GM04504 (cell line): ENCODE measurements at places on chromosomes 3 and 15.
A peak's percentile ranks its signal among the peaks of the same experiment; 100 is the strongest.

DNA sequence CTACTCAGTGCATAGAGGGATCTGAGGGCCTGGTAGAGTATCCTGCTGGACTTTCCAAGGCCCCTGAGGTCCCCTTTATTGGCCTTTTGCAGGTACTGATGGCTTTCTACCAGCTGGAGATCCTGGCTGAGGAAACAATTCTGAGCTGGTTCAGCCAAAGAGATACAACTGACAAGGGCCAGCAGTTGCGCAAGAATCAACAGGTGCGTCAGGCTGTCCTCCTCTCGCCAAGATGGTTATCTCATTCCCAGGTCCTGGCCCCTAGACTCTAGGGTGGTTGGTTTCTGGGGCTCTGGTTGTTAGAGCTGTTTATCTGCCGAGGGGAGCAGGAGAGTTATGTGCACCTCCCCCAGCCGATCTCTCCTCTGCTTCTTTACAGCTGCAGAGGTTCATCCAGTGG is 9.3 kb downstream of the EIF2B5 start:
- DNase-seq, result no peak

GRCh38 chr3:158166223-158166622 is 56.3 kb downstream of the RSRC1 start:
- no peak for DNase-seq

GRCh38 chr3:8996681-8997121 is 33.4 kb upstream of the RAD18 start:
- peak; percentile 32 for DNase-seq

DNA sequence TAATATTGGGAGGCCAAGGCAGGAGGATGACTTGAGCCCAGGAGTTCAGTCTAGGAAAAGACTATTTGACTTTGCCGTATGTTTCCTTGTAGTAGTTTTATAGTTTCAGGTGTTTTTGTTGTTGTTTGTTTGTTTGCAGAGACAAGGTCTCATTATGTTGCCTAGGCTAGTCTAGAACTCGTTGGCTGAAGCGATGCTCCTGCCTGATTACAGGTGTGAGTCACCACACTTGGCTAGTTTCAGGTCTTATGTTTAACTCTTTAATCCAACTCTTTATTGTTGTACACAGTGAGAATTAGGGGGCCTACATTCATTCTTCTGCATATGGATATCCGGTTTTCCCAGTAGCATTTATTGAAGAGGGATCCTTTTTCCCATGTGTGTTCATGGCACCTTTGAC is 32.0 kb downstream of the FAIM start:
- DNase-seq, result no peak

DNA sequence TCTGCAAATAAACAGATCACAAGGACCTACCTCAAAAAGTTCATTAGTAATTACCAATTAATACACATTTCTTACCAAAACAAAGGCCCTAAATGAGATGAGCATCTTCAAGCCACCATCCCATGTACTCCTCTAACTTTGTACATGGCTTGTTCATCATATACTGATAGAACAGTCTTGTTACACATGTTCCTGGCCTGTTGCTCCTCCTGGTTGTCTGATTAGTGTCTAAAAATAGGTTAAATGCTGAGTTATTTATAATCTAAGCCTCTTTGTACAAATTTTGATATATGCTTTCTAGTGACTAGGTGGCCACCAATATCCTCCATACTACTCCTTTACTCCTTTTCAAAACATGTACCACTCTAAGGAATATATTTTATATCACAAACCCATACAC is 25.0 kb downstream of the TBC1D5 start:
- no peak for DNase-seq

GRCh38 chr3:42486814-42487565 is 15.5 kb upstream of the VIPR1 start:
- no peak for DNase-seq

DNA sequence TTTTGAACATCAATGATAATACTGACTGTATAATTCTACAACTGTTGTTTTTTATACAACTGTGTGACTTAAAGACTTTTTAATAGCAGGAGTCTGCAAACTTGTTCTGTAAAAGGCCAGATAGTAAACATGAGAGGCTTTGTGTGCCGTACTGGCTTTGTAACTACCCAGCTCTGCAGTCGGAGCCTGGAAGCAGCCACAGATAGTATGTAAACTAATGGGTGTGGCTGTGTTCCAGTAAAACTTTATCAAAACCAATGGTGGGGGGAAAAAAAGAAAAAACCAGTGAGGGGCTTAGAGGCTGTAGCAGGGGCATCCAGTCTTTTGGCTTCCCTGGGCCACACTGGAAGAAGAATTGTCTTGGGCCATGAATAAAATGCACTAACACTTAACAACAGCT is 11.9 kb downstream of the ASB7 start:
- DNase-seq, result no peak

GRCh38 chr3:12229896-12230295 is 59.0 kb upstream of the PPARG start:
- no peak for DNase-seq

GRCh38 chr3:60660026-60660425 is 591.2 kb downstream of the FHIT start:
- DNase-seq, result no peak

- DNase-seq, result no peak
Observed at GRCh38 chr3:181896605-181897004, 184.9 kb downstream of the SOX2 start.

DNA sequence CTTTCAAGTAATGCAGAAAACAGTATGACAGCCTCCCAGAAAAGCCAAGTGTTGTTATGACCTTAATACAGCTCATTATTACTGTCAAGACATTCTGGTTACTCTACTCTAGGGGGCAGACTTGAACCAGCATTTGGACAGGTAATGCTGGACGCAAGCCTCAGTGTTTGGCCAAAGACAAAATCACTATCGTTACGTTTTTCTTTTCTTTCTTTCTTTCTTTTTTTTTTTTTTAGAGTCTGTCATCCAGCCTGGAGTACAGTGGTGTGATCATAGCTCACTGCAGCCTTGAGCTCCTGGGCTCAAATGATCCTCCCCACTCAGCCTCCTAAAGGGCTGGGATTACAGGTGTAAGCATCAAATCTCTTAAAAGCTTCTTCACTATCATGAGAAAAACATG is 29.4 kb upstream of the TMEM45A start:
- peak; percentile 45 for DNase-seq

DNA sequence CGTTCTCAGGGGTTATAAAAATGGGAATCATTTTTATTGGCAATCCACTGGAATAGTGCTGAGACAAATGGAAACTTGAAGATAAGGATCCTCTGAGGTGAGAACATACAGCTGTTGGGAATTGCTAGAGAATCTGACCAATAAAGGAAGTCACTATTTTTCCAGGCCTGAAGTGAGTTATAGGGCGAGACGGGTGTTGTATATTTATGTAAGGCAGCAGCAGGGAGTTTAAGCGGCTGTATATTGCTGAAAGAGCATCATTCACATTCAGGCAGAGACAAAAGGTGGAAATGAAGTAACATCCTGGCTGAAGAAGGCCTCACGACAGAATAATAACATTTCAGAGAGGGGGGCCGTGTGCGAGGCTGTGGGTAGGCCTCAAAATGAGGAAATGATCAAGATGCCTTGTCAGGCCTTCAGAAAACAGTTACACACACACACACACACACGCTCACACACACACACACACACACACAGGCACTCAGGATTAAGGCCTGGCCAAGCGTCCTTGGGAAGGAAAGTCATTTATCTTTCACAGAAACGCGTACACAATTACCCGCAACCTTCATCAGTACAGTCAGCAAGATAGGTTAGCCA is 964.9 kb upstream of the NR2F2 start:
- DNase-seq, result no peak

DNA sequence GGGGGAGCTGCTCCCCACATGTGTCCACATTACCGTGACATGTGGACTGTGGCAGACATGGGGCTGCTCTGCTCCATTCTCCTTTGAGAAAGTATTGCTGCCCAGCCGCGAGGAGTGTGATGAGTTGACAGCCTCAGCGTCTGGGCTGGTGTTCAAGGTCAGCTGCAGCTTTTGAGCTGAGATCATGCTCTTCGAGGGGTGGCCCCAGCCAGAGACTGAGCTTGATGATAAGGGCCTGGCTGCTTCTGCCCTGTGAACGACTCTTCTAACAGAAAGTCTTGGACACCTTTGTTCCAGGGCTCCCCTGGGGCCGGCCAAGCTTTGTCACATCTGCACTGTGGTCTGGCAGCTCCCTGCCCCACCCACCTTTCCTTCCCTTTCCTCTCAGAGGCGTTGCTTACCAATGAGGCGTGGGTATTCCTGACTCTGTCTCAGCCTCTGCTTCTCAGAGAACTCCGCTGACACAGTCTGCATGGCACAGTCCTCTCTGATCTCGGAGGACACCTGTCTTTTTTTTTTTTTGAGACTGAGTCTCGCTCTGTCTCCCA is 86.6 kb downstream of the CHRD start:
- no peak for DNase-seq

DNA sequence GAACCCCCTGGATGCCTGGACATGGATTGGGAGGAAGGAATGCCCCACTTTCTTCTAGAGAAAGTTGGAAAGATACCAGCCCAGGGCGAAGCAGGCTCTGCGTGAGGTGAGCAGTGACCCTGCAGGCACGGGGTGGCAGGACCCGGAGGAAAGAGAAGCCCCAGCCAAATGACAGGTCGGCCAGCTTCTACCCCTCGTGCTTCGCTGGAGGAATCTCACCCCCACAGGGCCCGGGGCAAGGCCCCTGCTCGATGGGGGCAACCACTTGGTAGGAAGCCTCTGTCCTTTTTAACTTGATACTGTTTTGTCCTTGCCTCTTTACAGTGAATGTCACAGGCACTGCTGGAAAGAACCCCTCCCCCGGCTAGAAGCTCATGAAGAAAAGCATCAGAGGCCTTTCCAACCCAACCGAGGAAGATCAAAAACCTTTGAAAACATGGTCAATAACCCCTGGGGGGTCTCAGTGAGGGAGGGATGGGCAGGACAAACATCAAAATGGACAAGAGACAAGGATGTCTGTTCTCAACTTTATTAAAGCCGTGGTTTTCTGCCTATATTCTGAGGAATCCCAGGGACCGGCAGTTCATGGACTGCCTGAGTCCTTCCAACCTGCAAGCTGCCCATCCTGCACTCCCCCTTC is 54.4 kb downstream of the SH3BP5 start:
- DNase-seq, result no peak

DNA sequence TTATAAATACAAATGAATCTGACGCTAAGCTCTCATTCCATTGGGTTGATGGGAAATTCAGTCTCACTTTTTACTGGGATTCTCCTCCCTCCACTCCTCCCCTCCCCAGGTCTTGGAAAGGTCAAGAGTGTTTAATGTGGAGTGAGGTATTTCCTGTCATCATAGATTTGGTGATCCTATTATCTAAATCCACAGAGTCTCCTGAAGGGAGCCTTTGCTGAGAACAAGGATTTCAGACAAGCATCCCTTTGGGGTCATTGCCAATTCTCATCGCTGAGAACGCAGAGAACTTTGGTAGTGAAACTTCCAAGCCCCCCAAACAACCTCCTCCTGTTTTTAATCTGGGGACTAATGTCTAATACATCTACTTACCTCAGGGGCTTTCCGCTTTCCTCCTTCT is 297.9 kb downstream of the OTOL1 start:
- DNase-seq, result no peak

- DNase-seq, result no peak
Observed at GRCh38 chr15:90665288-90666134, 51.6 kb upstream of the BLM start.

GRCh38 chr3:55780913-55781312 is 293.8 kb upstream of the WNT5A start:
- DNase-seq, result no peak

DNA sequence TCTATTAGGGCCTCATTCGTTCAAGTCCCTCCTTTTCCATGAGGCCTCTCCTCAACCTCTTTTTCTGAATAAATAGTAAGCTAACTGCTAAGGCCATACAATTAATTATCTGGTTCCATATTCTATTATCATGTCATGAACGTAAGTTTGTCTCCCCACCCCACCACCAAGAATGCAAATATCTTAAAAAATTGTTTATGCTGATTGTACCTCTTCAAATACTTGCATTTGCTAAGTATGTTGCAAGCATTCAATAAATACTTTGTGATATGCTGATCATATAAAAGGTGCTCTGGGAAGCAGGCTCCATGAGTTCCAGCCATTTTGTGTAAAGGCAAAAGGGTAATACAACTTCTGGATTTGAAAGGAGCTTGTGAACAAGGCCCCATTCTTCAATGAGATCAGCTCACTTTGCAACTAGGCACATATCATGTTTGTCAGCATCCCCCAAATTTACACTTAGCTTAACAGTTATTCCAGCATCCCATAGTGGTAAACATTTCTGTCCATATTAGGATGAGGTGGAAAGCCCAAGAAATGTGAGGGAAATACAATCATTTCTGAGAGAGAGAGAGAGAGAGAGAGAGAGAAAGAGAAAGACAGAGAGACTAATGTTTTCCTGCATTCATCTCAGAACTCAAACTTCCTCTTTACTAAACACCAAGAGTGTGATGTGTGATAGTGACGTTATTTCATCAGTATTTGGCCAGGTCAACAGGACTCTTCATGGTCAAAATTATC is 33.2 kb downstream of the SLC12A8 start:
- no peak for DNase-seq

DNA sequence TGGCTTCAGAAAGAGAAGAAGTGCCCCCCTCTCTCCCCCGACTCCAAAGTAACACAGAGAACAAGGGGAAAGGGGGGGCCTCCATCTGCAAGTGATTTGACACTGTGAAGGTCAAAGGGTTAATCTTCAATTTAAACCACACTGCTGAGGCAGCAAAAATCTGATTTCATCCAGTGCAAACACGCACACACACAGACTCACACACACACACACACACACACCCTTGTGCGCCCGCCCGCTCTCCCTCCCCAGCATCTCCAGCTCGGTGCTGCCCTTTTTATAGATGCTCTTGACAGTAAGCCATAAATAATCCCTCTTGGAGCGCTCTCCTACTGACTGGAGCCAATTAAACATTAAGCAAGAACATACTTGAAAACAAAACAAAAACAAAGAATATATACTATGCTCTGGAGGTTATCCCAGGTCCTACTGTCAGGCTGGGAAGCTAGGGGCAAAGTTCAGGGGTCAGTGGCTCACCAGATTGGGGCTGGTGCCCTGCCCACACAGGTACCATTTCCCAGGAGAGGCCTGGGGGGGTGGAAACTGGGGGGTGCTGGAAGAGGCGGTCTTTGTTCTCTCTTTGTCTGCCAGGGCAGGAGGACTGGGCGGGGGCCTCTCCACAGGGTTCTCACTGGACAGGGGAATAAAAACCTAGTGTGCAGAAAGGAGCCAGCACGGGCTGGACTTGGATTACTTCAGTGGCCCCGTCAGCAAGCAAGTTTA is 16.3 kb downstream of the BMF start:
- DNase-seq, result peak; percentile 93

DNA sequence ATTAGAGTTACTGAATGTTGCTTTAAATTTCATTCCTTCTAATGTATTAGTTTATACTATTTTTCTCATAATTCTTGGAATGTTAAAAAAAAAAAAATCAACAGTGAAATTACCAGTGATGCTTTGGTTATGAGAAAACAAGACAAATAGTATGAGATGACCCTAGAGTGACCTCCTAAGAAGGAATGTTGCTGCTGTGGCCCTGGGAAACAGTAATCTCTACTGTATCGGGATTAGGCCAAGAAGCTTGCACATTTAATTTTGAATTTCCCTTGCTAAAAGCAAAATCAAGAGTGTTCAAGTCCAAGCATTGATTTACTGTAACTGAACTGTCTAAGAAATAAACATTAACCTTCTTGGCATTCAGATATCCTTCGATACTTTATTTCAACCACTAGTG is 18.1 kb downstream of the TOPBP1 start:
- DNase-seq, result no peak
